ENCODE measurements at places on chromosomes 2 and 18.

GRCh38 chr2:47501374-47502200 is 98.6 kb downstream of the MSH2 start:
- DNase-seq, result no peak

GRCh38 chr2:44178950-44179349 is 10.3 kb downstream of the PPM1B start:
- DNase-seq, result no peak

DNA sequence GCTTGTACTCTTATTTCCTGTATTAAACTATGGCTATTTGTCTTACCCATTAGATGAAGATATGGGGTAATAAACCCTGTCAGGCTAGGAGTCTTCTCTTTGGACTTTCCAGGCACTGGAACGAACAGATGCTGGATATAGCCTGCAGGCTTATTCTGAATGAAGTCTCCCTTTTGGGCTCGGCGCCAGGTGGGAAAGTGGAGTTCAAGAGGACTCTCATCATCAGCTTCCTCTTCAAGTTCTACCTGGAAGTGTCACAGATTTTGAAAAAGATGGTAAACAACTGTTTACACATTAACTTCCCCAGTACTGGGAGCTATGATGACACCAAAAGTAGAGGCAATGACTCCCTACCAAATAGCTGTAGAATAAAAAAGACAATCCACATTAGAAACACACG is 27.9 kb downstream of the AOX1 start:
- DNase-seq, result no peak

GRCh38 chr2:54773838-54774237 is 50.4 kb downstream of the EML6 start:
- DNase-seq, result no peak

- no peak for DNase-seq
Measured at GRCh38 chr18:74906184-74906583, 302.8 kb downstream of the PTGR3 start.

GRCh38 chr2:231810905-231811304 is 24.7 kb downstream of the COPS7B start:
- DNase-seq, result no peak

GRCh38 chr2:69686813-69687212 is 43.3 kb upstream of the AAK1 start:
- DNase-seq, result no peak

GRCh38 chr2:72026819-72027425 is 120.7 kb downstream of the CYP26B1 start:
- DNase-seq, result no peak

- no peak for DNase-seq
Measured at GRCh38 chr2:15787535-15788454, 152.6 kb upstream of the MYCN start.

DNA sequence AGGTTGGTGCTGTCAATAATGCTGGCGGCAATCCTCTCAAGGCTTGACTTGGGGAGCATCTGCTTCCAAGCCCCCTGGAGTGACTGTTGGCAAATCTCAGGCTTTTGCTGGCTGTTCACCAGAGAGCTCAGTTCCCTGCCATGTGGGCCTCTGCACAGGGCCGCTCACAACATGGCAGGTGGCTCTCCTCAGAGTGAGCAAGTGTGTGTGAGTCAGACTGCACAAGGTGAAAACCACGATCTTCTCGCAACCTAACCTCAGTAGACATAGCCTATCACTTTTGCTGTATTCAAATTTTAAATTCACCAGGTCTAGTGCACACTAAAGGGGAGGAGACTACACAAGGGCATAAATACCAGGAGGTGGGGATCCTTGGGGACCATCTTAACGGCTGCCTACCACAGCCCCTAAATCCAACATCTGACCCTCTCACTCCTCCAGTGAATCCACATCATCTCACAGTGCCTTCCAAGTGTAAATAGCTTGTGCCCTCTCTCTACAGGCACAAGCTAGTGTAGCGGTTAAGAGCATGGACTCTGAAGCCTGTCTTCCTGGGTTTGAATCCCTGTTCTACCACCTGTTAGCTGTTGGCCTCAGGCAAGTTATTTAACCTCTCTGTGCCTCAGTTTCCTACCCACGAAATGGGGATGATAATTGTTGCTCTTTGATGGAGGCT is 187.7 kb upstream of the CXCR4 start:
- peak; percentile 19 for DNase-seq

GRCh38 chr18:46174342-46175041 is 70.3 kb downstream of the HAUS1 start:
- DNase-seq, result no peak

DNA sequence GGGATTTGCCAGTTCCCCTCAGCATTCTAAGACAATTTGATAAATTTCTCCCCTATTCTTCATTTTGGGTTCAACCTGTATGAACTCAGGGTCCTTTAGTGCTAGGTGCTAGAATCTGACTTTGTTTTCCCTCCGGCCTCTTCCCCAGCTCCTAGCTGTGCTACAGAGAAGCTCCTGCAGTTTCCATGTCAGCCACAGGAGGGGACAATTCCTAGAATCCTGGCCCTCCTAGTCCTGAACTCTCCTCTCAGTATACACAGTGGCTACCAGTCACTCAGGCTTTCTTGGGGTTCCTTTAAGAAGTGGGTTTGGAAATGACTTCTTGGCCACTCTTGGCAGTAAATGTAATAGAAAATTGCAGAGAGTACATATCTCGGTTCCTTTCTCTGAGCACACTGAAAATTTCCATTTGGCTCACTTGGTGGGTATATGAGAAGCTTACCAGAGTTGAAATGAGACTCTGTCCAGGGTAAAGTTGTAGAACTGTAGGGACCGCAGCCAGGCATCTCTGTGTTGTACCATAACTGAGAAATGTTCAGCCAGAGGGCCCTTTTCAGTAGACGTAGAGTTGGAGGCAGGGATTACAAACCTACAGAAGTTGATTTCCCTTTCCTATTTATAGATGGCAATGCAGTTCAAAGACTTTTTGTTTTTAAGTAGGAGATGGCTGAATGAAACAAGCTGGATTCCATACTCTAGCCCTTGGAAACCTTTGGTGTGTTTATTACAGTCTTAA is 5.0 kb upstream of the CHST10 start:
- DNase-seq, result no peak

DNA sequence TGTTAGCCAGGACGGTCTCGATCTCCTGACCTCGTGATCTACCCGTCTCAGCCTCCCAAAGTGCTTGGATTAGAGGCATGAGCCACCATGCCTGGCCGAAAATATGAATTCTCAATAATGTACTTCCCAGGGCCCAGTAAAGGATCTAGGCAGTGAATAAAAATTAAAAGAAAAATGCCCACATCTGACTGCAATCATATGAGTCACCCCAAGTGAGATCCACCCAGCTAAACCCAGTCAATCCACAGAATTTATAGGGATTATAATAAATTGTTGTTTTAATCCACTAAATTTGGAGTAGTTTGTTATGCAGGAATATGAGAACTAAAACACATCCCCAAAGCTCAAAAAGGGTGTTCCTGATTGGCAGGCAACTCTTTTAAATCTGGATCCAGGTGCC is 93.5 kb upstream of the STK39 start:
- DNase-seq, result no peak

- DNase-seq, result no peak
Measured at GRCh38 chr2:79191816-79192215, 32.3 kb upstream of the REG3A start.

- DNase-seq, result no peak
Measured at GRCh38 chr18:5543773-5544389, at the start of gene EPB41L3. TSS of gene EPB41L3 (minus strand) at chr18:5543997. CDS start at chr18:5489183, 54,814 bp downstream.

GRCh38 chr2:162300266-162300665 is 18.2 kb downstream of the IFIH1 start:
- DNase-seq, result no peak

DNA sequence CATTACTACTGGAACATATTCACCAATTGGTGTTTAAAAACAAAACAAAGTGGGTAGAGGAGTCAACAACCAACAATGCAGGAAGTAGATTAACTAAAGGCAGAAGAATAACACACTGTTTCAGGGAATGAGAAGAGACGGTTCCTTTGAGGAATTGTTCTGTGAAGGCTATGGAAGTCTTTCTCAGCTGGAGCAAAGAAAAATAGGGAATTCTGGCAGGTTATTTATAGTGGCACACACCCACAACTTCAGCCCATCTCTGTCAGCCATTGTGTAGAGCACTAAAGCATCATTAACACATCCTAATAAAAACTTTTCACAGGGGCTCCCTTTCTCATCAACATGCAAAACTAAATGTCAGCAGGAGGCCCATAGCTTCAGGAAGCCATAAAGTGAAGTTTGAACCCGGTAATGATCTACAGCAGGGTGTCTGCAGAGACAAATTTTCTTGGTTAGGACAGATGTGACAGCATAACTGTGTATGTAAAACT is 113.6 kb downstream of the CDH2 start:
- no peak for DNase-seq

DNA sequence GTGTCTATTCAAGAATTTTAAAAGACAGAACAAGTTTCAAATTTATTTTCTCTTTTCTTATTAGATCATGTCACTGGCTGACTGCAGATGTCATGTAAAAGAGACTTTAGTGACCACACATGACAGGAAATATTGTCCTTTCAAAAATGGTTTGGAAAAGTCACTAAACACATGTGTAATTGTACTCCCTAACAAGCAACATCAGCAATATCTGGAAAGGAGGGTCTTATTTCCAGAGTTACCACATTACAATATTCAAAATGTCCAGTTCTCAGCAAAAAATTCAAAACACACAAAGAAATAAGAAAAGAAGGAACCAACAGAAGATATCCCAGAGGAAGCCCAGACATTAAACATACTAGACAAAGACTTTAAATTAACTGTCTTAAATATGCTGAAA is 197.1 kb downstream of the EN1 start:
- DNase-seq, result no peak

- DNase-seq, result peak; percentile 52
Measured at GRCh38 chr2:218396688-218397462, 2.8 kb upstream of the CTDSP1 start.

DNA sequence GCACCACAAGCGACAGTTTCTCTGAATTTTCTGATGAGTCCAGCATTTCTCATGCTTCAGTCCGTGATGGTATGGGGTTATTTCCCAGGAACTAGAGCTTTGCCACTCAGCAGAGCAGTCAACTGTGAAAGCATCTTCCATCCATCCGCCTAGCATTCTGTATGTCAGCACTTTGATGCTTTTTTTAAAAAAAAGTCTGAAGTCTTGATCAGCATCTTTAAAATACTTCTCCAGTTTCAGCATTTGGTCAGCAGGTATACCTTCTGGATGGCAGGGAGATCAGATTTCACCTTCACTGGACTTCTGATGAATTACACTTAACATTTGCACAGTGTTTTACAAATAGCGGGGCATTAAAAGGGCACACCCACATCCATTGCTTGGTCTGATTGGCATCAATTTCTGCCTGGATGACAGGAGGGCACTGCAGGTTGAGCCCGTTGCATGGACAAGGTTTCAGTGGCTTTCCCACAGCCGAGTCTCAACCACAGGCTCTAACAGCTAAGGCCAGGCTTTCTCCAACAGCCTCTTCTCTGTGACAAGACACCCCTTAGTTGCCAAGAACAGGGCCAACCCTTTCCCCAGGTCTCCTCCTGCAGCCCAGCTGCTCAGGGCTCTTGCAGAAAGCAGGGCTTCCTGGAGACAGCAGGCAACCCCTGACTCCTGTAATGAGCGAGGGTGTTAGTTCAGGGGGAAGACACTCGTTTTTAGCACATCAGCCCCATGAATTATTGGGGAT is 54.0 kb downstream of the EMILIN2 start:
- no peak for DNase-seq

- DNase-seq, result no peak
Measured at GRCh38 chr2:190781604-190782198, 98.9 kb upstream of the GLS start.

DNA sequence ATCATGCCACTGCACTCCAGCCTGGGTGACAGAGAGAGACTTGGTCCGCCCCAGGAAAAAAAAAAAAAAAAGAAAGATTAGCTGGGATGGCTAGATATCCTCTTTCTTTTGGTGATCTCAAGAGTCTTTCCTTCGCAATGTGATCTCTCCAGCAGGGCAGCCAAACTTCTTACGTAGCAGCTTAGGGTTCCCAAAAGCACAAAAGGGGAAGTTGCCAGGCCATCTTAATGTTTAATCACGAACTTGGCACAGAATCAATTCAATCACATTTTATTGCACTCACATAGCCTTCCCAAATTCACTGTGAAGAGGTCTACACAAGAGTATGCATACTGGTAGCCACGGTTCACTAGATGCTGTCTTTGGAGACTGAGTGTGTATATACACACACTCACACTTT is 53.1 kb downstream of the VIL1 start:
- no peak for DNase-seq

GRCh38 chr2:241965931-241966412 is 96.4 kb downstream of the RTP5 start:
- DNase-seq, result peak; percentile 46

Measured in stimulated activated CD8-positive, alpha-beta memory T cell treated with anti-CD3 and anti-CD28 coated beads, Interleukin-2, amount 100 ng/mL, for 1 hour (primary cell).